Renal cortex interstitium (tissue), 15 donors: ENCODE measurements at places on chromosomes 5 and 9.

GRCh38 chr9:27602954-27603353, 29.7 kb upstream of the C9orf72 start:
- no peak for DNase-seq

DNA sequence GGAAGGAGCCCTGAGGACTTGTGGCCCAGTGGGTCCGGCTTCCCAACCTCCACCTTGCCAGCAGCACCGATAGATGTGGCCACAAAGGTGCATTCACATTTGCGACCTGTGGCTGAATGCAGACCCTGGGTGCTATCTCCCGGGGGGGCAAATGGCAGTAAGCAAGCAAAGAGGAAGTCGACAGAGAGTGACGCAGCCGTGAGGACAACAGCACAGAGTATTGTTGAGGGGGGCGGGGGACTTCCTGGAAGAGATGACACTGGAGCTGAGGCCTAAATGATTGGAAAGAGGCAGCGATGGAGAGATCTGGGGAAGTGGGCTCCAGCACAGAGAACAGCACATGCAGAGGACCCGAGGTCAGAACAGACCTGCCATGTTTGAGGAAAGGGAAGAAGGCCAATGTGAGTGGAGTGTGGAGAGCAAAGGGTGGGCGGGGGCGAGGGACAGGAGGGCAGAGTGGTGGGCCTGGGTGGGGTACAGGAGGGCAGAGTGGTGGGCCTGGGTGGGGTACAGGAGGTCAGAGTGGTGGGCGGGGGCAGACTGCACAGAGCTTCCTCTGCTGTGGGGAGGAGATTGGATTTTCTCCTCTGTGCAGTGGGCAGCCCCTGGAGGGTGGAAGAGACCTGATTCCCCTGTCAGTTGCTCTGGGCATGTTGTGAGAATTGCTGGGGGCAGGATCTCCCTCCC, 42.6 kb downstream of the ADAMTS2 start:
- no peak for DNase-seq

DNA sequence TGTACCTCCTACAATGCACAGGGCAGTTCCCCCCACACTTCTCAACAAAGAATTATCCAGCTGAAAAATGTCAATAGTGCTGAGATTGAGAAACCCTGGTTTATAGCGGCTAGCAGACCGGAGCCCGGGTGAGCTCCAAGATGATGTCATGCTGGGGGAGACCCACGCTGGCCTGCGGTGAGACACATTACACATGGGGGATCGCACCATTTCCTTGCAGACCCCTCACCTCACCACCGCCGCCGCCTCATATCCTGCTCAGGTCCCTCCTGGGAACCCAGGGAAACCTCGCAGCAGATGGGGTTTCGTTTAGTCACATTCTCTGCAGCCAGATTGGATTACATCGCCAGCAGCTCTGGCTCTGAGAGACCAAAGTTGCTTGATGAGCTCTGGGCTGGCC, 14.7 kb upstream of the TNC start:
- no peak for DNase-seq

DNA sequence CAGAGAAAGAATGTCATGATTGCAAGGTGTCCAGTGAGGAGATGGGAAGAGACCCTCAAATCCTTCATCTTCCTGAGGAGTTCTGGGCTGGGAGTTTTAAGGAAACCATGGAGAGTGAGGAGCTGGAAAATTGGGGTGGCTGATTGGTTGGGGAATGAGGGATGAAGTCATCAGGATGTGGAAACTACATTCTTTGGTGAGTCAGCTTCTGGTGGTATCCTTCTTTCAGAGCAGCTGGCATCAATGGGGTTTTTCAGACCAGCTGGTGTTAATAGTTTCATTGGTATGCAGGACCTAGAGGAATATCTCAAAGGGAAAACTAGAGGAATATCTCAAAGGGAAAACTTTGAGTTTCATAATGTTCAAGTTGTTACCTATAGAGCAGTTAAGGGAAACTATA, 45.2 kb downstream of the RNF180 start:
- DNase-seq: no peak

GRCh38 chr5:51652980-51653379, 269.7 kb downstream of the ISL1 start:
- no peak for DNase-seq

DNA sequence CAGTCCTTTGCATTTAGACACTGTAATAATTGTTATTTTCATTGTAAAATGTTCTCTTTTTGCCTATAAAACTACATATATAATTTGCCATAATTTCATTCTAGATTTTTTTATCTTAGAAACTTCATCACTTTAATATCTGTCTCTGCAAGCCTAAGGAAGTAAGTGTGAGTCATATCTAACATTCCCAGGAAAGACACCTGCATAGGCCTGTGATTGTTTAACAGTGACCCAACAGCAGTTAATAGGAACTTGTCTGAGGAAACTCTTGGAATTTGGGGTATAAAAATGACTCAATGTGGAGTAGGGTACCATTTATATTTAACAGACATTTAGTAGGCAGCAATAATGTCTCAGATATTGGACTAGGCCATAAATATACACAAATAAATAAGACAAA, 229.2 kb upstream of the FAM174A start:
- no peak for DNase-seq

DNA sequence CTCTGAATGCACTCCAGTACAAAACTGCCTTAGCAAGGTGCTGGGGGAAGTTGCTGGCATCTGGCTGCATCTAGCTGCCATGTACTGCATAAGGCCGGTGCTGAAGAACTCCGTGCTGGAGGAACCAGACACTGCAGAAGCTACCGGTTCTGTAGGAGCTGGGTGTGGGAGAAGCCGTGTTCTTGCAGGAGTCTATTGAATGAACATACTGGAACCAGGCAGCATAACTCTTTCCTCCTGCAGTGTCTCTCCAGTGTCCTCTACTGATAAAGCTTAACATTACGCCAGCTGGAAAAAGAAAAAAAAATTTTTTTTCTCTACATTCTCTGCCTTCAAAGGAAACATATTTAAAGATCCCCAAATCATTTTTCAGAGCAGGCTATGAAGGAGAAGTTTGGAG, 38.5 kb downstream of the VPS13A start:
- DNase-seq: no peak

DNA sequence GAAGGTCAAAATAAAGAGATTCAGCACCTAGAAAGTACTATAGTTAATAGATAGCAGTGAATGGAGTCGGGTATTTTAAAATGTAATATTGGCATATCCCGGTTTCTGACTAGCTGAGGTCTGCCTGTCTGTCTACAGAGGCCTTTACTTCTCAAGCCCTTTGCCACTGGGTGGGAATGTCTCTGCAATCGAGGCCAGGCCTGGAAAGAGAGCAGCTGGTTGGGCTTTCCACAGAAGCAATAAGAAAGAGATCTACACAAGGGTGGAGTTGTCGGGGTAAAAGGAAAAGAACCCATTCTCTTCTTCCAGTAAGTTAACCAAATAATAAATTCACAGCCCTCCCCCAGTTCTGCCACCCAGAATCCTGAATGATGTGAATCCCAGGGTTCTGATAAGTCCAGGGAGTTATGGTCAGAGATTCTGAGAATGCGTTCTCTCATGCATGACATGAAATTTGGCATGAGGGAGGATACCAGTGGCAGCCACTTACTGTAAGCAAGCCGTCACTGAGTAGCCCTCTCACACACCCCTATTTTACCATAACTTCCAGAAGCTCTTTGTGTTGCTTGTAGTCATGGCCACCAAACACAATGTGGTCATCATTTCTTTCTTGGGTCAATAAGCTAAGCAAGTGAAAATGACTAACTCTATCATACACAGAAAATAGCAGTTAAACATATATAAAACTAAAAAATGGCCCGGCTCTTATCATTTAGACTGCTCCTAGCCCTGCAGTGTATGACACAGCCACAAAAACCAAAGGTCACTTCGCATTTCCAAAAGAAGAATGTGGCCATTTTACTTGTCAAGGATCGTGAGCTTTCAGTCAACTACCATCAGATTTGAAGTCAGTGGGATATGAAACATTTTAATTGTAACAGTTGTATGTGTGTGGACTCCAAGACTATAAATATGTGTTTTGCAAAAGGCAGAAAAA, 185.0 kb downstream of the GLIS3 start:
- no peak for DNase-seq

DNA sequence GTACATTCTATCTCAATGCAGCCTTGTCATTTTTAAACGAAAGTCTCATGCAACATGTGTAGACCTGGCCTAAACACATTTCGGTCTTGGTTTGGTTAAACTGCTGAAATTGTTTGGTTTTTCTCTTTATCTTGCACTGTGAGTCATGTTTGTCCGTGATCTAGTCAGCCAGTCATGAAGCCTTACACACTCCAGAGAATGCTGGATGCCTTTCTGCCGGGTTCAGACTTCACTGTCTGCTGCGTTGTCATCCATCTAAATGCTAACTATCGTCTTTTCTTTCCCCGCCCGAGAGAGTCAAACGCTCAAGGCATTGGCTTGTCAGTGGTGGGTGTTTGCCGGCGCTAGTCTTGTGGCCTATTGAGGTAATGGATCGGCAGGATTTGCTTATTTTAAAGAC, 1194.6 kb upstream of the WWC1 start:
- DNase-seq: no peak

GRCh38 chr5:14167211-14167845, 24.2 kb downstream of the TRIO start:
- DNase-seq: no peak

- no peak for DNase-seq
Observed at GRCh38 chr5:179126506-179126991, 66.4 kb downstream of the ZNF354C start.

DNA sequence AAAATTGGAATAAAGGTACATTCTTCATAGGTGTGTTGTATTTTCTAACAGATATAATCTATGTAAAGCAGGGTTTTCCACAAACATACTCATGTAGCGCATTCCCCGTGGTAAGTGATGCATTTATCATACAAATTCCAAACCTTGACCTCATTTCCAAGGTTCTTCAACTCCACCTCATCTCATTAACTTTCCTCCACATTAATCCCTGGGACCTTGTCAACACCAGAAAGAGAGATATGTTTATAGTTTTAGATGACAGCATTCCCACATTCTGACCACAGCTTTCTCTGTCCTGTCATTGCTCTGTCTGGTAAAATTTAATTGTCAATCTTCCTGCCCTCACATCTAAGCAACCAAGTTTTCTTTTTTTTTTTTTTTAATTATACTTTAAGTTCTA, 415.1 kb downstream of the TMEM161B start:
- DNase-seq: peak; percentile 3

DNA sequence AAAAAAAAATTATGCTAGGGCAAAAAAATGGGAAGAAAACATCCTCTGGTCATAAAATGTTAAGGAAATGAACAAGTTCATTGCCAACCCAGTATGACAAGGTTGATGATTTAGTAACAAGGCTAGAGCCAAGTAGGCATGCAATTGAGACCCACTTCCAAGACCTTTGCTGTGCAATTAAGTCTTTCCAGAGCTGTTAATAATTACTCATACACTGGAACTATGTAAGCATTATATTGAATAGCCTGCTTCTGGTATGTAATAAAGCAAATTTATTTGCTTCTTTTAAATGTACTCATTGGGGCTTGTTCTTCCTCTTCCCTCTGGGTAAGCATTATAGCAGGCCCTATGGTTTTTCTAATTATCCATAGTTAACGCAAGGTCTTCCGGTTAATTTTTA, 32.5 kb upstream of the SNAPC3 start:
- DNase-seq: no peak

GRCh38 chr5:92371889-92372235, 988.7 kb upstream of the ARRDC3 start:
- no peak for DNase-seq

- no peak for DNase-seq
Observed at GRCh38 chr5:143691945-143692290, 120.0 kb upstream of the HMHB1 start.

- DNase-seq: no peak
Observed at GRCh38 chr5:2537378-2538145, 213.9 kb downstream of the IRX2 start.

GRCh38 chr9:16413509-16414016, 456.9 kb downstream of the BNC2 start:
- DNase-seq: no peak

- DNase-seq: peak; percentile 57
Observed at GRCh38 chr9:16213781-16214515, 656.5 kb downstream of the BNC2 start.

- no peak for DNase-seq
Observed at GRCh38 chr9:37029776-37030610, 4.1 kb downstream of the PAX5 start.

DNA sequence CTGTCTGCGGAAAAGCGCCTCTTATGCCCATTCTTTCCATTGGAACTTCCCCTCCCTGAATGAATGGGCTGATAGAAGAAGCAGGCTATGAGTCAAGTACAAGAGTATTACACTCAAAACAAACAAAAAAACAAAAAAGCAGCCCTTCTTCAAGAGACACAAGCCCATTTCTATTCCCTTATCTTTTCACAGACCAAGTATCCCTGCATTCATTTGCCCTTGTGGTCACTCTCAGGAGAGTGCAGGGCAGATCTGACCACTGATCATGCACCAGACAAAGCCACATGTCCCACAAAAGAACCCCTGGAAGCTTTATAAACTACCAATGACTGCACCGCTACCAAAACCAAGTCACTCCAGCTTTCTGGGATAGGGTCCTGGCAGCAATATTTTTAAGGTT, 262.5 kb upstream of the TAS2R1 start:
- no peak for DNase-seq

GRCh38 chr5:172188893-172189692, 1.1 kb upstream of the STK10 start:
- no peak for DNase-seq

DNA sequence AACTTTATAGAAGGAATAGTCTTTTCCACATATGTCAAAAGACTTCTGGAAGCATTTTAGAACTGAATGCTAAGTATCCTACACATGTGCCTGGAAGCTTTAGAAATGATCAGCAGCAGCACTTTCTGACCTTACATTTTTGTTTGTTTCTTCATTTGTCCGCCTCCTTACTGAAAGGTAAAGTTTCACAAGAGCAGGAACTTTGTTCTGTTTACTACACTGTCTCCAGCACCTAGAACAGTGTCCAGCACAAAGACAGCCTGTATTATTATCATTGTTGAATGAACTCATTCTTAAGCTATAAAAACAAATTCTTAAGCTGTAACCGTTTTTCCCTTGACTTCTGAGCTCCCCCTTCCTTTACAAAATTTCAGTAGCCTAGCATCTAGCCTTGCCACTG, 14.8 kb downstream of the PIP5K1B start:
- DNase-seq: no peak

GRCh38 chr5:7850395-7851239, at the start of gene CFAP90:
CFAP90 (minus strand) TSS chr5:7851133; CDS start chr5:7851021, 112 bp downstream.
- DNase-seq: peak; percentile 63

- no peak for DNase-seq
Observed at GRCh38 chr9:138095813-138096518, 218.4 kb downstream of the CACNA1B start.

DNA sequence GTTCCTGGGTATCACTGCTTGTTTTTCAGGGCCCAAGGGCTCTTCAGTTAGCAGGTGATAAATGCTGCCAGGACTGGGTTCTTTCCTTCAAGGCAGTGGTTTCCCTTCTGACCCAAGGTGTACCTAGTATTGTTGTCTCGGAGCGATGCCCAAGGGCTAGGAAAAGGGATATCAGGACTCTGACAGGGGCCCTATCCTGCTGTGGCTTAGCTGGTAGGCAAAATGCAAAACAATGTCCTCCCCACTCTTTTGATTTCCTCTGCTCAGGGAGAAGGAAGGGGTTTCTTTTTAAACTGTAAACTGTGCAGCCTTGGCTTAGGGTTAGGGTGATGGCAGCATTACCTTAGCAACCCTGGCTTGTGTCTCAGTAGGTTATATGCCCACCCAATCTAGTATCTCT, 508.8 kb upstream of the CTNND2 start:
- DNase-seq: no peak
